ENCODE measurements at places on chromosomes 2 and 18.

DNA sequence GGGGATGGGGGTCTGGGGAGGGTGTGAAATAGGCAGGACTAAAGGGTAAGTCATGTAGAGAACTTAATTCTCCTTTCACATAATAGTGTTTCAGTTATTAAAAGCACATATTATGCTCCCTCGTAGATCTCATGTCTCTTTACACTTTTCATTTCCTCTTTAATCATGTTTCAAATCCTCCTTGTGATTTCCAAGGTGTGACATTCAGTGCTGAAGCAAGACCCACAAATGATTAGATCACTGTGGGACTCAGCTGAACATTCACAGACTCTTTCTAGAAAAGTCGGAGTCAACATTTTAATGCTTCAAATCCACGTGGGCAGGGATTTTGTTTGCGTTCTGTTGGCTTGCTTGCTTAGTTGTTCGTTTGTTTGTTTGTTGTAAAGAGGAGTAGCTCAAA, 34.7 kb upstream of the CALCRL start:
- no peak for DNase-seq

DNA sequence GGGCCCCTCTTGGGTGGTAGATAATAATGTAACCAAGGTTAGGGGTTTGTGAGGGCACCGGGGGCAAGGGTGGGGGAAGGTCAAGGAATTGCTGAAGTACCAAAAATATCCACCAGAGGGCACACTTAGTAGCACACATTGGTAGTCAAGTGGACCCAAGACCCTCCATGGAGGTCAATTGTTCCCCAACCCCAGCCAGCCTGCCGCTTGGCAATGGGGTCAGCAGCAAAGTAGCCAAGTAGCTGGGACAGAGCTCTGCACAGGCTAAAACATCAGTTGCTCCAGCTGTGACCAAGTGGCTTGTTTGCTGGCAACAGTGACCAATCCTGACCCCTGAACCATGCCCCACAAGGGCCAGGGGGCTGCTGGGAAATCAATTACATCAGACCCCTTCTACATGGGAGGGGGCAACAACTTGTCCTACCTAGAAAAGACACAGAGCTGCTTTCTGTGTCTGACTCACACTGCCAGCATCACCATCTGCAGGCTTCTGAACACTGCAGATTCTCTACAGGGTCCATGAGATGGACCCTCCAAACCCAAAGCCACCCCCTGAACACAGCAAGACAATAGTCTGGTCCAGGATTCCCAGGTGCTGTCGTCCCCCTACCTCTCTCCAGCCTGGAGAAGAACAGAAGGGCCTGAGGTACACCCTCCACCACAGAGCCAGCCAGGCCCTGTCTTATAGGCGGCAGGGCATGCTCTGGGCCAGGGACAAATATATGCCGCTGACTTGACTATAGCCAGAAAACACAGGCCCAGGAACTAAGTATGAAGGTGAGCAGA, 76.0 kb downstream of the EMX1 start:
- DNase-seq = no peak

DNA sequence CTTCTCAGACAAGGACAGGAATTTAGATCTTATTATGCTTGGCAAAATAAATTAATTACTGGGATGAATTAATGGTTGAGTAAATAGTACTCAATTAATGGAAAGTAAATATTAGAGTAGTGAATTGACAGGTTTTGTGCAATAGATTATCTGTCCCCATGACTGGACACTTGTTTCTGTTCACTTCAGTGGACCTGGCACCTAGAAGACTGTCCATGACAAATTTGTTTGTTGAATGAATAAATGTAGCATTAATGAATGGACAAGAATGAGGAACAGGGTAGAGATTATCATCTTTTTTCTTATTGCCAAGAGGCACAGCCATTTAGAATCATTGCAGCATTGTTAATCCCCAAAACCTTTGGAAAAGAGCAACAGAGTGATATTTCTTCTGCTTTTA, 570.0 kb upstream of the CRIM1 start:
- DNase-seq = no peak

DNA sequence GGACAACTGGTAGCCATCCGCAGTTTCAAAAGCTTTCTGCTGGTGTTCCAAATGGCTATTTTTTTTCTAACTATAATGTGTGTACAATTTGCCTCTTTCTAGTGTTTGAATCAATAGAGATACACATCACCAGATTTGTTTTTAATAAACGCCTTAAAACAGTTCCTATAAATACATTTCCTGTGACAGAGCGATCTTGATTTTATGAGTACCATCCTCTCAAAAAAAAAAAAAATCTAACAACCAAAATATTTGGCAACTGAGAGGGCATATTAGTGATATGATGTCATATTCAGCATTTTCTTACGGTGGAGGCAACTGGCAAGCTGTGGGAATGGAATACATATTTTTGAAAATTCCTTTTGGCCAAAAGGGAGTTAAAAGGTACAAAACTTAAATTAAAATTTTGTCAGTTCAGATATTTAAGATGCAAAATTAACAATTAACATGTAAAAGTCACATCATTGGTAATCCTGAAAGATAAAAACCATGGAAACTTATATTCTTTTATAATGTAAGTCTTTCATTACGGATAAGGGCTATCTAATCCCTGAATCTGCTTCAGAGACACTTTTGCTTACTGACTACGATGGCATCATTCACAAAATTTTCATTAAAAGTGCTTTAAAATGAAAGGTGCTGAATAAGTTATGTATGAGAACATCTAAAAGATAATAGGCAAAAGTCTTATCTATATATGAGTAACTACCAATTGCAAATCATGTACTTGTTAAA, 268.4 kb downstream of the TCF4 start:
- no peak for DNase-seq

- no peak for DNase-seq
Observed at GRCh38 chr2:241764275-241765241, 12.1 kb upstream of the GAL3ST2 start.

GRCh38 chr18:78127041-78127440, 852.6 kb upstream of the SALL3 start:
- no peak for DNase-seq

DNA sequence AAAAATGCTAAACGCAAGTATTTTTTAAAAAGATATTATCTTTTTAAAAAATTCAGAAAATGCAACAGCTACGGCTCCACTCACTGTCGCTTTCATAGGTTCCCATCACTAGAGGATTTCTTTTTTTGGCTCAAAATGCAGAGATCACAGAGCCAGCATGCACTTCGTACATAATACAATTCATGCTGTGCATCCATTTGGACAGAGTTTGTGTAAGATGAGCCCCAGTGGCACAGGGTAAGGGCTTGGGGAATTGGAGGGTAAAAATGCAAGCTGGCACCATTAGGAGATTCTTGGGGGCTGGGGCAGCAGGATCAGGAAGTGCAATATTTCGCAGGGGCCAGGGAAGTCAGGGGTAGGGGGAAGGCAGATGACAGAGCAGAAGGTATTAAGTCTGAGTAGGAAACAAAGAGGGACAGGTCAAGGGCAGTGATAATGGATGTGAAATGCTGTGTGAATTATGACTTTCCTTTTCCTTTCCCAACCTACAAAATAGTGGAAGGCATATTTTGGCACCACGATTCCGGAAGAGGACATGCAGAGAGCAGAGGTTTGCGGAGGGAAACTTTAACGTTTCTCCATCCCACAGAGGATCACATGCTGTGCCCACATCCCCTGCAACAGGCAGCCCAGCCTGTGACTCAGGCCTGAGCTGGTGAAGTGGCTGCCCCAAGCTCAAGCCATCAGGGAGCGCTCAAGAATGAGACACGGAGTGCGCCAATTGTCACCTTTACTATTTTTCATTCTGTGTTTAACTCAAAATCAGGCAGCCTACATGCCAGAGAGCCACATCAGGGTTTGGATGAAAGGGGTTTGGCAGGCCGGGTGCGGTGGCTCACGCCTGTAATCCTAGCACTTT, 4.7 kb downstream of the CAPG start:
- peak; percentile 65 for DNase-seq

Measured in stimulated activated CD8-positive, alpha-beta memory T cell treated with anti-CD3 and anti-CD28 coated beads, Interleukin-12 subunit alpha, Interleukin-12 subunit beta, amount 100 ng/mL, for 4 hours (primary cell).